Memory B cell (primary cell): ENCODE measurements at places on chromosomes 12 and 14.

DNA sequence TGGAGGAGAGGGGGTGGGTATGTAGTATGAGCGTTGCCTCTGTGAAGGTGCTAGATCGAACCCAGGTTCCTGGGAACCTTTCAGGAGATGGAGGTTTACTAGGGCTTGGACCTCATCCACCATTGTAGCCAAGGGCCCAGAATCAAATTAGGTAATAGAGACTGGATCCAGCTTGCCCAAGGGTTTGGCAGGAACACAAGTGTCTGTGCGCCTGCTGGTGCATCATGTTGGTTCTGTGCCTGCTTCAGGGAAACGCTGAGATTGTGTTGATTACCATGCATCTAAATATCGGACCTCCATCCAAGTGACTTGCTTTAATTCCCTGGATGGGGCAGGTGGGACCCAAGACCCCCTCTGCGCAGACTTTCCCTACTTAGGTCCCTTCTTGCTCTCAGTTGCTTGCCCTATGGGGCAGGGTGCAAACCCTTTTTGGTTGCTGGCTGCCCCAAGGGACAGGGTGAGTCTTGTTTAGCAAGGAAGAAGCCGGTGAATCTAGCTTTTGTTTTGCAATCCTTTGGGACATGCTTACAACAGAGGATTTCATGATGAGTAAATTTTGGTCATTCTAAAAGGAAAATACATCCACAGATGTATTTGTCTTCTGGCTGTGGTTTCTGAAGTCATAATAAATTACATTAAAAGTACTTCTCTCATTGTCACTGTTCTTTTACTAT is 189.8 kb upstream of the PRICKLE1 start:
- DNase-seq, result no peak

DNA sequence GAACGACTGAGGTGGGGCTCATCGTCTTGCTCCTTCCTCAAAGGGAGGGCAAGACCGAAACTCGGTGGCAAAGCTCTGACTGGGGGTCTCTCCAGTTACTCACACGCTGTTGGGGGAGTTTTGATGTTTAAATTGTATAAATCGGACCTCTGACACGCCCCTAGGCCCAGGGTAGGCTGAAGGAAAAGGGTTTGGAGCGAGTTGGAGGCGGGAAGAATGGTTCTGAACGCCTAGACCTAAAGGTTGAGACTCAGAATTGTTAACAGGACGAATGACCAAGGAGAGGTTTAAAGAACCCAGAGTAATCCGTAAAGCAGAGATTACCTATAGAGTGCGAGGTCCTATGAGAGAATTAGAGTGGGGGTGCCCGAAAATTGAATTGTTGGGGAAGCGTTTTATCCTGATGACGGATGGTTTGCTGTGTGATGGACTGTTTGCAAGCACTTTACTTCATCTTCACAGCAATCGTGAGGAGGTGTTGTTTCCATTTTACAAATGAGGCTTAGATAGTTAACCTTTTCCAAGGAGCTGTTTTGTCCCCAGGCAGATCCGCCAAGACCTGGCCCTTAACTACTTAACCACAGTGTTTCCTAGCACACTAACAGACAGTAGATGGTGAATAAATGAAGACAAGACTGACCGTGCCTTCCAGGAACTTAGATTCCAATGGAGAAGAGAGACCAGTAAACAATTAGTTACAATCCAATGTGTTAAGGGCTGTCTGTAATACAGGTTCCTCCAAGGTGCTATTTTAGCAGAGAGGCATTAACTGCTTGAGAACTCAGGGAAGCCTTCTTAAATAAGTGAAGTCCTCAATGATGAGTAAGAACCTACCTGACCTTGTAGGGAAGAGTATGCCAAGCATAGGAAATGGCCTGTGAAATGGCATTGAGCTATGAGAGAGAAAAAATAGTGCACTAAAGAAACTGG is 929 bp upstream of the UBE2N start:
- no peak for DNase-seq

- no peak for DNase-seq
These were observed 57.9 kb downstream of the PPP2R5C start for GRCh38 chr14:101819251-101819990.

GRCh38 chr12:63821781-63822251 is 22.7 kb upstream of the SRGAP1 start:
- DNase-seq, result no peak
